CD4-positive, alpha-beta T cell (primary cell): ENCODE measurements at places on chromosomes 6 and 20. TPM values are rescaled to one million over a fixed set of nuclear protein-coding genes. Genes with fewer than 3 reads are reported as not detected.

The SLC13A3 gene
- not detected for total RNA-seq

The IL20RA gene
- total RNA-seq: not detected

The EBF4 gene
- total RNA-seq: 5.1 TPM

The ZDHHC14 gene
- total RNA-seq: 1.3 TPM

The DACT2 gene
- total RNA-seq: not detected

The TOX2 gene
- 3.9 TPM for total RNA-seq

The KIF25 gene
- not detected for total RNA-seq

The MAFB gene
- 3.3 TPM for total RNA-seq

The CTNNBL1 gene
- total RNA-seq: 31.1 TPM

The PERP gene
- 1.4 TPM for total RNA-seq
